ENCODE measurements at places on chromosomes 11 and 22.
A peak's percentile ranks its signal among the peaks of the same experiment; 100 is the strongest.

- DNase-seq, result no peak
These were observed 38.0 kb downstream of the CPT1A start for GRCh38 chr11:68803766-68804165.

GRCh38 chr11:95660038-95660437, 129.5 kb downstream of the FAM76B start:
- no peak for DNase-seq

- DNase-seq, result no peak
These were observed 198.3 kb upstream of the PGR start for GRCh38 chr11:101327908-101328307.

GRCh38 chr11:65873318-65874156, 937 bp upstream of the EFEMP2 start:
- DNase-seq, result peak; percentile 98

GRCh38 chr11:103887001-103887658, 149.3 kb upstream of the DDI1 start:
- no peak for DNase-seq

- no peak for DNase-seq
These were observed 1.1 kb upstream of the C11orf65 start for GRCh38 chr11:108468478-108468864.
